ENCODE measurements at places on chromosomes 12 and 14. TPM values are rescaled to one million over a fixed set of nuclear protein-coding genes. Genes with fewer than 3 reads are reported as not detected.
A peak's percentile ranks its signal among the peaks of the same experiment; 100 is the strongest.

DNA sequence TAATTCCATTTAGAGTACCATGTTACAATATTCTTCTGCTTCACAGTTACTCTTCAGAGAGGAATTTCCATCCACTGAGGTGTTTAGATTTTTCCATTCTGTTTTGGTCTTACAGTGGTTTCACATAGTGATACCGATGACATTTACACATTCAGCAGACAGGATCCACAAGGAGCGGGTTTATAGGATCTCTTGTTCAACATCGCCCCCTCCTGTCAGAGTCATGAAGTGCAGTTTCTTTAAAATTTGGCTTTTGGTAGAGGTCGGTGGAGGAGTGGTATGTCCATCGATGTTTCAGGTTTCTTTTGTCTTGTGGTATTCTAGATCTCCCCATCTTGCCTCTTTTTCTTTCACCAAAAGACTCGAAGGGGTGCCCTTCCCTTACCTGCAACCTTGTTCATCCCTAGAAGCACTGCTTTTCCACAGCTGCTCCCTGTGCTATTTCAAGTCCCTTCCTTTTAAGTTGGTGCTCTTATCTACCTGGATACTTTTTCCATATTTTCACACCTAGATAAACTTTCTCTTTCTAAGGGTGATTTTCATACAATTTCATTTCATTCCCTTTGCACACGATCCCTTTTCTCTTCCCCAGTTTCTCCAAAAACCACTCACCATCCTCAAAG lies 181.3 kb downstream of the ITPR2 start:
- no peak for DNase-seq

DNA sequence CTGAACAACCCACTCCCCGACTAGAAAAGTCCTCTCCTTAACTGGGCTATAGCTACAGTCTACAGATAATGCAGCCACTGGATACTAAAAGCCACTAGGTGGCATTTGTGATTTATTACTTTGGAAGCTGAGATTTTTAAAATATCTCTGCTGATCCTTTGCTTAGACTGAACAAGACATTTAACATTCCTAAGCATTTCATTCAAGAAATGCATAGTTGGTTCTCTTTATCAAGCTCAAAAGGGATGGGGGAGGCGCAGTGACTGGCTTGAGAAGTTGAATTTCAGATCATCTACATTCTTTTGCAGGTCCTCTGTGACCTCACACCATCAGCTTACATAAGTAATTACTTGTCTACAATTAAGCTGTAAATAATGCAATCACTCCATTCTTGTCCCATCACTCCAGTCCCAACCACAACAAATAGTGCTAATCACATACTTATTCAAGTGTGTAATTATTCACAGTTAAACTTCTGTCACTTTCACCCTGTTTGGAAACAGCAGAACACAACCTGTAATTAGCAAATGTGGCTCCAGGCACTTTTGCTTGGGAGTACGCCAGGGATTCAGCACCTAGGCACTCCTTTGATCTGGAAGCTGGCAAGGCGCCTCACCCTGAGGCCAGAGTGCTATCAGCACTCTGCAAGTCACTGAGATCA lies 203.6 kb downstream of the NOVA1 start:
- DNase-seq, result no peak

DNA sequence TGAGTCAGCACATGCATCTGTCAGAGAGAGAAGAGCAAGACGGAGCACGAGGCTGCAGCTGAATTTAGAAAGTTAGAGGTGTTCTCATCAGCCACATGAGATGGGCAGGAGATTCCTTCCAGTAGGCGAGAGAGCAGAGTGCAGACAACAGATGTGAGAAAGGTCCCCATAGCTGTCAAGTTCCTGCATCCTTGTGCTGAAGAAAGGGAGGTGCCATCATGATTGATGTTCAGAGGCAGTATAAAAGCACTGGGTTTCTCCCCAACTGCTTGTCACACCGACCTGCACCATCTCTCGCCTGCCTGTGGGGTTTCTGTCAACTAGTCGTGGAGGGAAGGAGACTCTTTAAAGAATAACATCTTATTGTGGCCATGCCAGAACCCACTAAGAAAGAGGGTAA lies at the start of gene MYBPC1:
Gene MYBPC1 (plus strand): TSS at position 272 of the 400 bp plus-strand sequence. CDS start 100 bp downstream, at position 372.
- DNase-seq, result no peak

GRCh38 chr12:65953631-65954030 lies 129.3 kb downstream of the HMGA2 start:
- DNase-seq, result no peak

Gene TOGARAM1
- total RNA-seq, result 13.4 TPM

Gene KRT71
- not detected for total RNA-seq

DNA sequence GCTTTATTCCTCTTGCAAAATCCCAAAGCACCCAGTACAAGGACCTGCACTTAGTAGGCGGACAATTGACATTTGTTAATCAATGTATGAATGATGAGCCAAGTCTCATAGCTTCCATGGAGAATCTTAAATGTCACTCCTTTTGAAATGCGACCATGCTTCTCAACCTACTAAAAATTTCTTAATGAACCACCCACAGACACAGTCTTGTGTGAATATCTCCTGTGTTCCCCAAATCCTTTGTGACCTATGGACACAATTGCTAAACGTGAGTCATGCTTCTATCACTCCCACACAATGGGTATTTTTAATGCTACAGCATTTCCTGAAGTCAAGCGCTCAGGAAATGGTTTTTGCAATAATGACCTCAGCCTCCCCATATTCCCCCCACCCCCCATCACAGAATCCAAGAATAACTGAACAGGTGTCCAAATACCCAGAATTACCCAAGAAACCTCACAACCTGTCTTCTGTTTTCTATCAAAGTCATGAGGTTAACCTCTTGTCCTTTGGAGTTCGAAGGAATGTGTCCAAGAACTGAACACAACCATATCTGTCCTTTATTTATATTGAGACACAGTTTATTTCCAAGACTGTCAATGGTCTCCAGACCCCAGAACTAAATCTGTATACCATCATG lies 163.6 kb upstream of the PLEKHG7 start:
- no peak for DNase-seq

DNA sequence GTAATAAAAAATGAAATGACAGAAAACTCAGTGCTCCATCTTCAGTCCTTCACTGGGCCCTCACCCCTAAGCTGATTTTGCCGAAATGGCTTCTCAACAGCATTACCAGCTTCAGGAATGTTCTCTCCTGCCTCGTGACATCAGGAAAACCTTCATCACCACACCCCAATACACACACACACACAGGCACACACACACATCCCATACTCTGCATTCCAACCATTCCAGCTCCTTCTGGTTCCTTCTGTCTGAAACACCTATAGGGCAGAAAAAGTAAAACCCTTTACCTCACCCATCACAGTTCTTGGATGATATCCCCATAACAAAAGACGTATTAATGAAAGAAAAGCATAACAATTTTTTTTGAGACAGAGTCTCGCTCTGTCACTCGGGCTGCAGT lies 75.9 kb downstream of the CCDC60 start:
- no peak for DNase-seq

GRCh38 chr14:77024171-77024691 lies 4.3 kb downstream of the IRF2BPL start:
- DNase-seq, result no peak

DNA sequence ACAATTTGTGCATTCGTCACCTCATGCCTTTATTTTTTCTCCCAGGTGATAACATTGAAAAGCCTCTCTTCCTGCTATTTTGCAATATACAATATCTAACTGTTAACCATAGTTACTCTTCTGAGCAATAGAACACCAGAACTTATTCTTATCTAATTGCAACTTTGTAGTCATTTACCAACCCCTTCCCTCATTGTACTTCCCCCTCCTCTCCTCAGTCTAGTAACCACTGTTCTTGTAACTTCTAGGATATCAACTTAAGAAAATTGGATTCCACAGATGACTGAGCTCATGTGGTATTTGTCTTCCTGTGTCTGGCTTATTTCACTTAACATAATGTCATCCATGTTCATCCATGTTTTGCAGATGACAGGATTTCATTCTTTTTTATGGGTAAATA lies 7.6 kb downstream of the MUCL1 start:
- DNase-seq, result no peak

- no peak for DNase-seq
These were observed 49.2 kb downstream of the TESPA1 start for GRCh38 chr12:54935235-54935951.

GRCh38 chr14:70188322-70188658 lies 461 bp downstream of the SLC8A3 start:
- DNase-seq, result no peak

- no peak for DNase-seq
These were observed 6.0 kb upstream of the MANSC4 start for GRCh38 chr12:27785882-27786570.

Gene TMEM63C
- total RNA-seq, result 0.51 TPM

GRCh38 chr14:21987937-21988336 lies 314.3 kb upstream of the OR4E1 start:
- no peak for DNase-seq

GRCh38 chr12:8941691-8942478 lies 7.6 kb downstream of the M6PR start:
- no peak for DNase-seq

- DNase-seq, result no peak
These were observed 40.3 kb downstream of the PEX5 start for GRCh38 chr12:7229741-7230140.

- DNase-seq, result no peak
These were observed 18.7 kb upstream of the SERPINA6 start for GRCh38 chr14:94341656-94342333.

DNA sequence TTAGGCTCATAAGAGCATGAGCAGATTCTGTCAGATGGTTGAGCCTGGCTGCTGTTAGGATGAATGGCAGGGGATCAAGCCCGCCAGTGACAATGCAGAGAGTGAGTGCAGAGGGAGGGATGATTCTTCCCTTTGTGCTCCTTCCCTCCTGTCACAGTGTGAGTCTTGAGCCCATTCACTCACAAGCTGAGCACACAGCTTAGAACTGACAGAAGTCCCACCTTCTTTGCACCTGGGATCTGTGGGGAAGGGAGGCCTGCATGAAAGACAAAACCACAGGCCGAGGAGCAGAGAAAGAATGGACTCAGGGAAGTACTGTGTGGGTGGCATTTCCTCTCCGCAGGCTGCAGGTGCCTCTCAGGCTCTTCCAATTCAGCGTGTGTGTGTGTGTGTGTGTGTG lies 160.6 kb downstream of the KCNA5 start:
- DNase-seq, result no peak

DNA sequence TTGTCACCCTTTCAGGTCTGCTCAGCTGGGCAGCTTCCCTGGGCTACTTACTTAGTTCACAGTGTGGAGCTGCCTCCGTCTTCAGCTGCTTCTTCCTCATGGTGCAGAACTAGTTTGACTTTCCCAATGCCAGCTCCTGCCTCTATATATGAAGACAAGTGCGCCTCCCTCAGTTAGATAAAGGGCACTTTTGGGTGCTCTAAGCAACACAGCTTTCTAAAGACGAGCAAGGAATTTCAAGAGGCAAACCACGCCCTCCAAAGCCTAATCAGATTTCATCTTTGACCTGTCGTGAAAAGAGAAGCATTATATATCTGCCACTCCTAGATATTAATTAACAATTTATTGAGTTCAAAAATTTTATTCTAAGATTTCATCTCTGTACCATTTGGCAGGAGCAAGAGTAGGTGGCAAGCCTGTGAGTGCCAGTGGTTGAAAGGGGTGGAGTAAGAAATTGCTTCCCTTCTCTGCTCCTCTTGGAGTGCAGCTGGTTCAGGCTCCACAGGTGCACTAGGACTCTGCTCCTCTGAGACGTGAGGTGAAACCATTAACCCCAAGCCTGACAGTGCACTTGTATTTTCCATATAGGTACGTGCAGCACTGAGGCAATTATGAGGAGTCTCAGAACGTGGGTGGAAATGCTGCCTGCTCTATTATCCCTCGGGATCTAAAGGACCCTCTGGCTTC lies 2.1 kb upstream of the SLC11A2 start:
- peak; percentile 55 for DNase-seq

DNA sequence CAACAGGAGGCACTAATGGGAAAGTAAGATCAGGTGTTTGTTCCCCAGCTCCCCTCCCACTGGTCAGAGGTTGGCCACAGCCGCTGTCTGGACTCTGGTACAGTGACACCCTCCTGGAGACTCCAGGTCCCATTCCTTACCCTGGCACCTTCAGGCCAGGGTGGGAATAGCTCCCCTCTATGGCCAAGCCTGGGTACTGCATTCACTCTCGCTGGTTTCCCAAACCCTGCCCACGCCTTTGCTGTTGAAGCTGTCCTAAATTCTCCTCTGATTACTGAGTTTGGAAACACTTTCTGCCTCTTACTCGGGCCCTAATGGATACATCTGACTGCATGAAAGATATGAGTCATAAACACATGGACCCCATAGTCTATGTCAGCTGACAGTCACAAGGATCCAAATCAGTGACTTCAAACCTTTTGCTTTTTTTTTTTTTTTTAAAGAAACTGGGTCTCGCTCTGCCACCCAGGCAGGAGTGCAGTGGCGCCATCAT lies 17.9 kb downstream of the HRK start:
- no peak for DNase-seq

Gene KRT6A
- not detected for total RNA-seq

Gene RGS6
- 7.6 TPM for total RNA-seq

Gene RIMKLB
- 40.7 TPM for total RNA-seq

Gene SYNE2
- 267 TPM for total RNA-seq

DNA sequence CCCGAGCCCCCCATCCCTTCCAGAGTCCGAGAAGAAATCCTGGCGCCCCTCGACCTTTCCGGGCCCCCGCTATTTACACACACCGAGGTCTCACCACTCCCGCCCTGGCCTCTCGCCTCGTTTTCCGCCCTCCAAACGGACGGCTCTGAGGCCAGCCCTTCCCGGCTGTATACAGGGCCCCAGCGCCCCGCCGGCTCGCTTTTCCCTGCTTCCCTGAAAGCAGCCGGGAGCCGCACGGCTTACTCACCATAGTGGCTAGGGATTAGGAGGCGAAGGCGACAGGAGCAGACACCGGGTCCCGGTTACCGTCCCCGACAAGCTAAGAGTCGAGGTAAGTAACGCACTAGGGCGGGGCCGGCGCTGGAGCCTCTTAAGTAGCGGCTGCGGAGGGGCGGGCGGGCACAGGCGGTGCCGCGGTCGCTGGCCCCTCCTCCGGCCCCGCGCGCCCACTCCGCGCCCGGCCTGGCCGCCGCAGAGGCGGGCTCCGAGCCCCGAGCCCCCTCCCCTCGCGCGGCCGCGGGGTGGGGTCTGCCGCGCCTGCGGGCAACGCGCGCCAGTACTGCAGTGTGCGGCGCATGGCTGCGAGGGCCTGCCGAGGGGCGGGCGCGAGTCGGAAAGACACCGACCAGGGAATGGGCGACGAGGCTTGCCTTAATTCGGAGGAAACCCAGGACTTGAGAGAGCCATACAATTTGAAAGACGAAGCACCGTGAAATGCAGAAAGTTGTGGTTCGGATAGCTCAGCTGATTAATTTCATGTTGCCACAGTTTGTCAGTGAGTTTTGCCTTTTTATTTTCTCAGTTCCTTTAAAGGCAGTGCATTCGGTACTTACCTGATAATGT lies at the start of gene TUBA1B:
Gene TUBA1B (minus strand): TSS at position 345 of the 843 bp plus-strand sequence. CDS start 95 bp downstream, at position 250.
- DNase-seq, result peak; percentile 97

GRCh38 chr12:12425001-12425400 lies 68.1 kb downstream of the BORCS5 start:
- no peak for DNase-seq

Gene RAD51AP1
- 1.1 TPM for total RNA-seq

GRCh38 chr12:69129017-69129416 lies 110.4 kb upstream of the CPSF6 start:
- no peak for DNase-seq

Gene BICD1
- 21.9 TPM for total RNA-seq

Gene SERPINA12
- total RNA-seq, result not detected

All from mesenteric fat pad (tissue), 1 donor.